NCI-H524 treated with DMSO at 0.1 percent for 48 hours (cell line): ENCODE measurements at places on chromosomes 5 and 9.

DNA sequence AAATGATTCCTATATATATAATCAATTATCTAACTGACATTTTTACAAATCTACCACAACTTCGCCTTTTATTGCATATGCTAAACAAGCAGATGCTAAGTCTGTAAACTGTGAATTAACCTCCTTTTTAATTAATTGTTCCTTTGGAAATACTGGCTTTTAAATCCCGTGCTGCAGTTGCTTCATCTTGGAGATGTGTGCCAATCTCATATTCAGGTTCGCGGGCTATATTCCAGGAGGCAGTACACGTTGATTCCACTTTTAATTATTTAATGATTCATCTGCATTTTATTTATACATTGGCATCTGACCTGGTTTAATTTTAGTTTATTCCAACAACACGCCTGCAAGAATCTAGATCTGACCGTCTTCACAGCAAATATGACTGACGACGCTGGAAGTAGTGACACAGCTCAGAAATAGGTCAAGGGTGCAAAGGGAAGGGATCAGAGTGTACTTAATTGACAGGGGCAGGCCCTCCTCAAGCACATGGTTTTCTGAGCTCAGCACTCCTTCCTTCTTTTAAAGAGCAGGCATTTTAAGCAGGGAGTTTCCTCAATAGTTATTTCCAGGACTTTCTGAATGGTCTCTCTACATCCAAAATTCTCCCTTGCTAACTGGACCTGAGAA is 125.2 kb downstream of the GLIS3 start:
- no peak for DNase-seq

- no peak for DNase-seq
Observed at GRCh38 chr5:180817893-180818674, 15.5 kb upstream of the MGAT1 start.

DNA sequence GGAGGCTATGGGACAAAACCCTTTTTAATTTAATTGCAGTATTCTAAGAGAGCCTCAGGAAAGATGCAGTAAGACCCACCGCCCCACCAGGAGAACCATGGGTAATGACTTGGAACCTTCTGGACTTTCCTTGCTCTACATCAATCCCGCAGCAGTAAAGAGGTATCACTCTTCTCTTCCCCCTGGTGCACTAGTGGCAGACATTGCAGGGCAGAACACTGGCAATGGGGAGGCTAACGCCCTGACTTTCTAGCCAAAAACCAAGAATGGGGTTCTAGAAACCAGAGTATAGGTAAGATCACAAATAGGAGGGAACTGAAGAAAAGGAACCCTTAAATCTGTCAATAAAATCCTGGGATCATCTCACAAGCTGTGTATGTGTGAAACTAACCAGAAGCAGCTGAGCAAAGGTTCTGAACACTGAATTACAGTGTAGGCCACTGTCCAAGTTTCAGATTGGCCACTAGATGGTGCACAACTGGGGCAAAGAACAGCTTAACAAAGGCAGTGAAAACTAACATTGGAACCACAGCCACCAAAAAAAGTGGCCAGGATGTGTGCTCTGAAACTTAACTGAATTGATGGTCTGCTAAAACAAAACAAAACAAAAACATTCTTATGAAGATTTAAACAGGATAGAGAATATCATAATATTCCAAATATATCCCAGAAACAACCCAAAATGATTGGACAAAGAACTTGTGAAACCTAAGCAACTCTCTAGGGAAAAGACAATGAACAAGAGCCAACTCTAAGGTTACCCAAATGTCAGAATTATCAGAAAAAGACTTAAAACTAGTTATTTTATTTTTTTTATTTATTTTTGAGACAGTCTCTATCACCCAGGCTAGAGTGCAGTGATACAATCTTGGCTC is 6.6 kb upstream of the FAM151B start:
- no peak for DNase-seq

DNA sequence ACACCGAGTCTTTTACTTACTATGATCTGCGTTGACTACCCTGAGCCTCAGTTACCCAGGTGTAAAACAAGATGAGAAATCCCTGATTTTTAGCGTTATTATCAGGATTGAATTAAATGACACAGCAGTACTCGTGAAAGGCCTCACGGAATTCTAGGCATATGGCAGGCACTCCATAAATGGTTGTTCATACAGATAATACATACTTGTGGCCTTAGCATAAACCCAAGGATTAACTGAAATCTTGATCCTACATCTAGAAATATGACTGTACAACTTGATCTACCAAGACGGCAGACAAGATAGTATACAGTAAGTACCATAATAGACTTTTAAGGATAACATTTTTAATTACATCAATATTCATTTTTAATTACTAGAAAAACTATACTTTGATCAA is 409.8 kb downstream of the BNC2 start:
- DNase-seq = peak; percentile 56

DNA sequence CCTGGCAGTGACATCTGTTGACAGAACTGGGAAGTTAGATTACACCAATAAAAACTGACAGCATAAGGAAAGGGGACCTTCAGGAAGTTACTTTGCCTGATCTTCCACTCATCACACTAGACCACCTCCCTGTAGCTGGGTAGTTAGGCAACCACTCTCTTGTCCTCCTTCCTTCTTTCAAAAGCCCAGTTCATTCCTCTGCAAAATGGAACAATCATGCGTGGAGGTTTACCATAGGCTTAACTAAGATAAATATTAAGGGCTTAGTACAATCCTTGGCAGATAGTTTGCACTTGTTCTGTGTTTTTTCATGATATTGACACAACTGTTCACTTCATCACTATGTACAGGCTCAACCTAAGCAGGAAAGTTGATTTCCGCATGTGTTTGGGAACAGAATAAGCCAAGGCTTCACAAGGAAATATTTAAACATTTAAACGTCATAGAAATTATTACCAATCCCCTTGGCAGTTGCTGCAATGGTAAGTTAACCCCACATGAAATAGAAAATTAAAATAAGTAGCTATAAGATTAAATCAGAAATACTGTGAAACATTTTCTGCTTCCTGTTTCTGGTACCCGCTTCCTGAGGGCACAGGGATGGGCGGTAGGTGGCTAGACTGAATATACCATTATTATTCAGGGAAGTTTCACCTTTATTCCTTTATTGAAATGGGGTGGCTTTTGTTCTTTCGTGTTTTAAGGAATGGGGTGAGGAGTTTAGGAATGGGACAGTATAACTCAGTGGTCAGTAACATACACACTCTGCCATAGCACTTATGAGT is 9.9 kb upstream of the PTGER4 start:
- DNase-seq = no peak

GRCh38 chr5:24110004-24110615 is 534.7 kb downstream of the CDH10 start:
- DNase-seq = no peak

DNA sequence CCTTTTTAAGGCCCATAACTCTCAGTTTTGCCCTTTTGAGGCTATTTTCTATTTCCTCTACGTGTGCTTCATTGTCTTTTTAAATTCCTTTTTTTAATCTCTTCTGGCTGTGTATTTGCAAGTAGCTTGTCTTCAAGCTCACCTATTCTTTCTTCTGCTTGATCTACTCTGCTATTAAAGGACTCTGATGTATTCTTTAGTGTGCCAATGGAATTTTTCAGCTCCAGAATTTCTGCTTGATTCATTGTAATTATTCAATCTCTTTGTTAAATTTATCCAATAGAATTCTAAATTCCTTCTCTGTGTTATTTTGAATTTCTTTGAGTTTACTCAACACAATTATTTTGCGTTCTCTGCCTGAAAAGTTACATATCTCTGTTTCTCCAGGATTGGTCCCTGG is 178.7 kb downstream of the FAM170A start:
- DNase-seq = no peak

GRCh38 chr9:130263601-130264413 is 1.8 kb upstream of the HMCN2 start:
- DNase-seq = no peak

DNA sequence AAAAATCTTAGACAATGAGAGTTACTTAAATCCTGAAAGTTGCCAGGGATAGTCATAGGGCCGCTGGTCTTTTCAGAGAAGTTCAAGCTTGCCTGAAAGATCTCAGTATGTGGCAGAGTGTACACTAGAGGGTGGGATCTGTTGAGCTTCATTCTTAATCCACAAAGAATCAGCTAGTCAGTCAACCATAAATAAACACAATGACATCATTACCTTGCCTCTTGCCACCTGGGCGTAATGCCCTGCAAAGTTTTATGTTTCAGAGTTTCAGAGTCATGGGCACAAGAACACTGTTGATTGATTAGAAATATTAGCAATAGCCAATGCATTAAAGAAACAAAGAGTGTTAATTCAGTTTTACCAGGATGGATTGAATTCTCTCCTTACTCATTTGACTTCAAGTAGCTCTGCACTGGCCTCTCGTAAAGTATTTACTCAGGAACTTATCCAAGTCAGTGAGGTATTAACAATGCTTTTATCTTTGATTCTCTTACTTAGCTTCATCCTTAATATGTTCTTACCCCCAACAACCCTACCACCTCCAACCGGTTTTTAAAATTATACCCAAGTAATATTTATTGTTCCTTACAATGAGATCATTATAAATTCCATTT is 14.3 kb upstream of the ANXA1 start:
- no peak for DNase-seq

DNA sequence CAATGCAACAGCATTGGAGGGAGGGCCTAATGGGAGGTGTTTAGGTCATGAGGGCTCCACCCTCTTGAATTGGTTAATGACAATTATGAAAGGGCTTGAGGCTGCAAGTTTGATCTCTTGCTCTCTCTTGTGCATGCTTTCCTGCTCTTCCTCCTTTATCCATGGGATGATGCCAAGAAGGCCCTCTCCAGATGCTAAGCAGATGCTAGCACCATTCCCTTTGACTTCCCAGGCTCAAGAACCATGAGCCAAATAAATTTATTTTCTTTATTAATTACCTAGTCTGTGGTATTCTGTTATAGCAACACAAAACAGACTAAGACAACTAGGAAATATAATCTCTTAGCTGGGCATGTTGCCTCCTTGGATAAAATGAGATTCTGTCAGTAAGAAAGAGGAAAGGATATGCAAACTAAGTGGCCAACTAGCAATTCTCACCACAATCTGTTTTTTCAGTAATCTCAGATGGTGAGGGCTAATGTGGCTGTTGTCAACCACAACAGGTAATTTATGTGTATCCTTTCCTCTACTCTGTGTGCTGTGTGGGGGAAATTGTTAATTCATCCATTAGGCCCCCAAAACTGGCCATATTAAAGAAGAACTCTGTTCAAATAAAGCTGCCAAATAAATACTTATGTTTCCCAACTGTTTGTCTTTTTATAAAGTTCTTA is 269.1 kb upstream of the CD180 start:
- DNase-seq = no peak

- no peak for DNase-seq
Observed at GRCh38 chr9:127721391-127721821, 5.5 kb downstream of the TTC16 start.
